ENCODE measurements at places on chromosomes 3 and 15. TPM values are rescaled to one million over a fixed set of nuclear protein-coding genes. Genes with fewer than 3 reads are reported as not detected.
A peak's percentile ranks its signal among the peaks of the same experiment; 100 is the strongest.

- no peak for DNase-seq
These were observed 19.5 kb downstream of the RAF1 start for GRCh38 chr3:12644331-12644937.

DNA sequence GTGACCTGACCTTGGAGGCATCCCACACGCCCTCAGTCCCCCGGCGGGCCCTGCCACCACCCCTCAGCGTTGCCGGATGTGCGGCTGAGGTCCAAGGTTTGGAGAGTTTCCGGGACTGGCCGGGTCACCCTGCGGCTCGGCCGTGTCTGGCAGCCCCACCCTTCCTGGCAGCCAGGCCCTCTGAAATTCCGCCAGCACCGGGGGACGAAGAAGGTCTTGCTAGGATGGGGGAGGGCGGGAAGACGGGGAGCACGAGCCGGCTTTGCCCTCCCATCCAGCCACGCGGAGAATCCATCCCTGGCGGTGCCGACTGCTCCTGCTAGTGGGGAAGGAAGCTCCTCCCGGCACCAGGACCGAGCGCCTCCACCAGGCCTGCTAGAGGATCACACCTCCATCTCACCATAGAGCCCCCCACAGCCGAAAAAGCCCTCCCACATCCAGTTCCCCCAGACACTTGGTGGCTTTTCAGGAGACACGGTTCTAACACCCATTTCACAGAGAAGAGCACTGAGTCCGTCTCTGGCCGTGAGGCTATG, 81.5 kb downstream of the CPN2 start:
- peak; percentile 92 for DNase-seq

DNA sequence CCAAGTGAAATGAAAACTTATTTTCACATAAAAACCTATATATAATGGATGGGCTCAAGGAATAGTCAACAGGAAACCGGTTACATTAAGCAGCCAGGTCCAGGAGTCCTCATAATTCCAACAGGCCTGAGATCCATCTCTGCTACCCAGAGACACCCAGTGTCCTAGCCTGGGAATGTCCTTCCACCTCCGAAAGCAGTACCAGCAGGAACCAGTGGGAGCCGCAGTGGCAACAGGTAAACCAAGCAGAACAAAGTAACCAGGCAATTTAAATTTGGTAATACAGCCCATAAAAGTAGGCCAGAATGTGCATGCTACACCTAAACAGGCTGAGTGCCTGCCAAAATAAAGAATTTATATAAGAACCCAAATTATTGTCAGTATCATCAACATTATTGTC, 195.6 kb downstream of the ZBBX start:
- DNase-seq: no peak

ACKR2 gene
- 3.1 TPM for total RNA-seq

All from aorta (tissue), 5 donors.